Left kidney (tissue), 8 donors: ENCODE measurements at places on chromosomes 16 and 17.

- no peak for DNase-seq
Measured at GRCh38 chr17:66652840-66653507, 181.9 kb upstream of the CACNG5 start.

DNA sequence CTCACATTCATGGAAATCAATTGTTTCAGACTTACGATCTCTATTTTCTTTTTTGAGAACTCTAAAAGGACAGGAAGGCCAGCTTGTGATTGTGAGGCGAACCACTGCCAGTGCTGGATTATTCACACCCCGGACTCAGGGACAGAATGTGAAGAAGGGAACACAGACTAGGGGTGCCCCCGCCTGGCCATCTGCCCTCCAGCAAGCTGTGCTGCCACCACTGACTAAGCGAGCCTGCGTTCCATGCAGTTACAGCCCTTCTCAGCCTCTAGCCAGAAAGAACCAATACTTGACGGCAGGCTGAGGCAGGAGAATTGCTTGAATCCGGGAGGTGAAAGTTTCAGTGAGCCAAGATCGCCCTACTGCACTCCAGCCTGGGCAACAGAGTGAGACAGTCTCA is 2.8 kb downstream of the HAGH start:
- DNase-seq, result peak; percentile 13

GRCh38 chr16:6335072-6335471 is 997.6 kb upstream of the RBFOX1 start:
- DNase-seq, result peak; percentile 3

- DNase-seq, result no peak
Measured at GRCh38 chr16:68369697-68370580, 59.1 kb downstream of the PRMT7 start.

GRCh38 chr16:81553080-81553813 is 108.6 kb downstream of the CMIP start:
- DNase-seq, result no peak

DNA sequence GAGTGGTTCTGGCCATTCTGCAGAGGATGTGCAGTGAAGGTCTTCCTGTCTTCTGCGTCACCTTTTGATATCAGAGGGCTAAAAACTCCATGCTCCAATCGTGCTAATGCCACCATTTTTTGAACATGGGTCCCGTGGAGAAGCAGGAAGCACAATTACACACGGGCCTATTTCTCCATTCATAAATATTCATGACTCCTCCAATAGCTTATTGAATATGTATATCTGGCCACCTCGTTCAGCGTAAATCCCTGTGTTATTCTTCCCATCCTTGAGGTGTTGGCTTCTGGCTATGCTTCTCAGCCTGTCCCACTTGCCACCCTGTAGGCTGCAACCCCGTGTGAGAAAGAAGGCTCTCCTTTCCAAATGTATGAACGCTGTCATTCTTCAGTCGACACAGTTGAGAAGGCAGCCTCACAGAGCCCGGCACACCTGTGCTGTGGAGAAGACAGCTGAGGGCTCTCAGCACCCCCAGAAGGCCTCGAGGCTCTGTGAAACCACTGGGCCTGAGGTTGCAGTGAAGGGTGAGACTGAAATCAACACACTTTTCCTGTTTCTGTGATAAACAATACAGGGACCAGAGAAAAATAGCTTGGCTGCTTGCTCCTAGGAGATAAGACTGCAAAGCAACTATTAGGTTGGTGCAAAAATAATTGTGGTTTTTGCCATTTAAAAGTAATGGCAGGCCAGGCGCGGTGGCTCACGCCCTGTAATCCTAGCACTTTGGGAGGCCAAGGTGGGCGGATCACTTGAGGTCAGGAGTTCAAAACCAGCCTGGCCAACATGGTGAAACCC is 4.9 kb upstream of the ANKRD40CL start:
- no peak for DNase-seq

DNA sequence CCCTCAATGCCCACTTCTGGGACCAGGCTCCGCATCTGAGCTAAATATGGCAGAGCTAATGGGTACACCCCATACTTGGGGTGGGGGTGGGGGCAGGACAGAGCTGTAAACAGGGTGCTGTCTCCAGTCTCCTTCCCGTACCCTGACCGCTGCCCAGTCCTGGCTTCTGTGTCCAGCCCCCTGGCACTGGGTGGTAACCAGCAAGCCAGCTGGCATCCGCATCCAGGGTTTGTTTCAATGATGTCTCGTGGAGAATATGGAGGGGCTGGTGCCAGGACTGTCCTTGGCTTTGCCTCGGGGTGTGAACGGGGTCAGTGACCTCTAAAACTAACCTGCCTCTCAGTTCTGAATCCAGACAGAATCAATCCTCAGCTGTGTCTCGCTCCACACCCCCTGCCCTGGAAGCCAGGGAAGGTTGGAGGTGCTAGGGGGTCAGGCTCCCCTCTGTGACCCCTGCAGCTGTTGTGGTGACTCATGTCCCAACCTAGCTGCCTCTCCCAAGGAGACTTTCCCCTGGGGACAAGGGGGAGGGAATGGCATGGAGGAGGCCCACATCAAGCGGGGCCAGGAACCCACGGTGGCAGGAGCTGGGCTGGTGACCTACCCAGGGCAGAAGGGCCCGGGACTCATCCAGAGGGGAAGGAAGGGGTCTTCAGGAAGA is 1.5 kb upstream of the PNMT start:
- DNase-seq, result no peak

DNA sequence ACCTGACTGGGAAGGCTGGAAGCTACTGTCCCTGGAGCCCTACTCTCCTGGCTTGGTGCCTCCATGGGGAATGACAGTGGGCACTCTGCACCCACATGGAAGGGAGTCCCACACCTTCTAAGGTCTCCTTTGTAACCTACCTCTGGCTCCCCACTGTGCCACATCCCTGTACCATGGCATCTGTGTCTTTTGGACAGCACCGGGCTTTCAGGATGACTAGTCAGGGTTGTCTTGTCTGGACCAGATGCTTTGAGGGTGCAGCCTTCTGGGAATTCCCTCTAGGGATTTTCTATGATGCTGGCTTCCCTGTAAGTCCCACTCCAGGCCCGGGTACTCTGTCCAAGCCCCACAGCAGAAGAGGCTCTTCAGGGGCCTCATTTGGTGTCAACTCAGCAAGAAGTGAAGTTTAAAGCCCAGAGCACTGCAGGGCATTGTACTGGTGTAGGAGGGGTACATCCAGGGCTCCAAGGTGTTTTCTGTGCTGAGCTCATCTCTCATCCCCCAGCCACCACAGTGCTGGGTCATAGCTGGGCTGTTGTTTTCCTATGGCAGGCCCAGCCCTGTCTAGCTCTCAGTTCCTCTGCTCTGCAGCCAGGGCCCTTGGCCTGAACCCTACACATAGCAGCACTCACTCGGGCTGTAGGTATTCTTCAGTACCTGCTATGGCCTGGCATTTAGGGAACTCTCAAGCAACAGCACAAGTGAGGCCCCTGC is 255.3 kb downstream of the CPPED1 start:
- DNase-seq, result no peak

GRCh38 chr17:79280866-79281572 is 206.4 kb downstream of the ENGASE start:
- no peak for DNase-seq

- DNase-seq, result no peak
Measured at GRCh38 chr16:10370096-10370726, 15.7 kb upstream of the ATF7IP2 start.

DNA sequence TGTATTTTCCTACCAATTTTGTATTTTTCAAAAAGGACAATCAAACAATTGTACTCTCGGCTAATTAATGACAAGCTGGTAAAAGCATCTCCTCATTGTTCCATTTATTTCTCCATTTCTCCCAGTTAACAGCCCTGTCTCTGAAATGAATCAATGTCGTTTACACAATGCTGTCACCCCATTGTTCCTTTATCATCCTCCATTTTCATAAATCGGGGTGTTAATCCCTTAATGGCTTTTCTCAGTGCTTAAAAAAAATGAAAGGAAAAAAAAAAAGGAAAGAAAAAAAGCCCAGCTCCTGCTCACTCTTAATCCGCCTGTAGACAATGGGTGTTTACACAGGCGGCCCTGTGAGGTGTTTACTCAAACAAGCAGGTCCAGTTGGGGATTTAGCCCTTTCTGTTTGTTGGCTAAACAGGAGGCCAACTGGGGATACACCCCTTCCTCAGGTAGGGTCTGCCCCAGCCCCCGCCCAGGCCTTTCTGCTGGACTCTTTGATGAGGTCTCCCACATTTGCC is 86.8 kb upstream of the SALL1 start:
- no peak for DNase-seq

- no peak for DNase-seq
Measured at GRCh38 chr16:87464691-87465300, 28.0 kb downstream of the ZCCHC14 start.
